NCI-H446 treated with DMSO at 0.1 percent for 48 hours (cell line): ENCODE measurements at places on chromosomes 5 and 9.
A peak's percentile ranks its signal among the peaks of the same experiment; 100 is the strongest.

DNA sequence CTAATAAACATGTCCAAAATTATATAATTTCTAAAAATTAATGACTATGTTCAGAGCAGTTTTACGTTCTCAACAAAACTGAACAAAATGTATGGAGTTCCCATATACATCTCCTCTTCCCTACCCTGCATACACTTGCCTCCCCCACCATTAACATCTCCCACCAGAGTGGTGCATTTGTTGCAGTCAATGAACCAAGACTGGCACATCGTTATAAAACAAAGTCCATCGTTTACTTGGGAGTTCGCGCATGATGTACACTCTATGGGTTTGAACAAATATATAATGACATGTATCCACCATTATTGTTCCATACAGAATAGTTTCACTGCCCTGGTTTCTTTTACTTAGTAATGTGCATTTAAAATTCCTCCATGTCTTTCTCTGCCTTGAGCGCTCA lies 130.1 kb downstream of the APBA1 start:
- no peak for DNase-seq

GRCh38 chr9:101673642-101674041 lies 64.8 kb downstream of the GRIN3A start:
- DNase-seq = no peak

DNA sequence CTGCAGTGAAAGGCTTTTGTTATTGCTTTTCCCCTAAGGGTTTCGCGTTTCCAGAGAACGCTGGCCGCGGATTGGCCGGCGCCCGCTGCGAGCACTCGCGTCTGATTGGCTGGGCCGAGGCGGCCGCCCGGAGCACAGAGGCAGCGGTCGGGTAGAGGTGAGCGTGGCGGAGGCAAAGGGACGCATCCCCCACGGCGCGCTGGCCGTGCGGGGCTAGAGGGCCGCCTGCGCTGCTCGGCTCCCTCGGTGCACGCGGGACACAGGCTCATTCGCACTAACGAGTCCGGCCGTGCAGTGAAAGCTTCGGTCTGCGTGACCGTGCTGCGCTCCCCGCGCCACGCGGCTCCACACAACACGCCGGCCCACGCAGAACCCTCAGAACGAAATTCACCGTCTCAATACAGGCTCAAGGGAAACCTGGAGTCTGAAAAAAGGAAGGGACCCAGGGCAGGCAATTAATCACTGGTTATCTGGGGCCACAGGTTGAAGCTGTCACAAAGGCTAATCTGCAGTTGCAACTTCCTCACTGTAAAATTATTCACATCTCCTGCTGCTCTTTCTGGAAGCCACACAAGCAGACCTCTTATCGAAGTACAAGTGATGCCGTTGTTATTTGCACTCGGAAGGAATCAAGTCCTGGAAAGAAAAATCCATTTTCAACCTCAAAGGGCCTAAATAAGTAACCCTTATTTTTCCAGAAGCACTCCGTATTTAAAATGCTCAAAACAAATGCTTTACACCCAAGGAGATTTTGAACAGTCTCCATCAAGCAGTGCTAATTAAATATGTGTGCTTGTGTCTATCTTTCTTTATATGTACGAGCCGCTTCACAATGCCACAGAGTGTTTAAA lies 94.6 kb downstream of the ZNF608 start:
- DNase-seq = peak; percentile 72

DNA sequence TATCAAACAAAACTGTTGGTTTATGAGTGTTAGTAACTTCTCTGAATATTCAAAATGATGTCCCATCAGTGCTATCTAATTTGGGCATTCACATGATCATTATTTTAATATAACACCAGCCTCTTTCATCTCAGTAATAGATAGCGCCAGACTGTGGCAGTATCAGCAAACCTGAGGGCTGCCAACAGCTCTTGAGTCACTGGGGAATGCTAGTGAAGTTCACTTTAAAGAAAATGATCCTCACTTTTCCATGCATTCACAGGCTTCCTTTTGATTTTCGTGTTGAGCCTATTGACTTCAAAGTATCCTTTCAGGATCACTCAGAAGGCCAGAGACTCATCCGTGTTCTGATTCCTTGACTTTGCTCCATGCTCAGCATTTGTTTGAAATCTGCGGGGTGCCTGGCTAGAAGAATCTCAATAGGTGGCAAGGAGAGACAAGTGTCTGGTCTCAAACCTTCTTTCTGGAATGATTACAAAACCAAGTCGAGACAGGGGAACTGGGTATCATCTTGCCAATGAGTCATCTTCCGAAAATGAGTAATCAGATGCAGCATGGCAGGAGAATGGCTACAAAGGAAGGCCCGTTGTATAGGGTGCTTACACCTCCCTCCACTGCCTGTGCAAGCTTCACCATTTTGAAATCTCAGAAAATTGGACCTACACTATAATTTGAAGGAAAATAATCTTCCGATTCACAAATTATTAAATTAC lies 509.1 kb downstream of the RASEF start:
- DNase-seq = peak; percentile 29

GRCh38 chr9:109941771-109942170 lies 161.8 kb downstream of the PALM2AKAP2 start:
- DNase-seq = no peak

- no peak for DNase-seq
Measured at GRCh38 chr5:155027993-155028629, 14.6 kb downstream of the KIF4B start.

DNA sequence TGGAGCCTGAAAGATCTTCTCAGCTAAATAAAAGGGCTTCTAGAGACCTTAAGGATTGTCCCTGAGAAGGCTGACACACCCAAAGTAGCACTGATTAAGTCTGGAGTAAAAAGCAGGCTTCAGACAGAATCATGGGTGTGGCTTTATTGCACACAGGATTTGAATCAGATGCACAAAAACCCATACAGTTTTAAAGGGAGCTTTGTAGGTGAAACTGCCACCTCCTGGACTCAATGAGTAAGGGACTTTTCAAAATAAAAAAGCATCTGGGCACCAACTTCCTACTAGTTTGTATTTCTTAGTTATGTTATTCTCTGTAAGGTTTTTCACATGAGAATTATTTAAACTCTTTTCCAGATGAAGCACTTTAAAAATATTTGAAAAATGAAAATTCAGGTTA lies 129.4 kb downstream of the EDIL3 start:
- DNase-seq = peak; percentile 5

DNA sequence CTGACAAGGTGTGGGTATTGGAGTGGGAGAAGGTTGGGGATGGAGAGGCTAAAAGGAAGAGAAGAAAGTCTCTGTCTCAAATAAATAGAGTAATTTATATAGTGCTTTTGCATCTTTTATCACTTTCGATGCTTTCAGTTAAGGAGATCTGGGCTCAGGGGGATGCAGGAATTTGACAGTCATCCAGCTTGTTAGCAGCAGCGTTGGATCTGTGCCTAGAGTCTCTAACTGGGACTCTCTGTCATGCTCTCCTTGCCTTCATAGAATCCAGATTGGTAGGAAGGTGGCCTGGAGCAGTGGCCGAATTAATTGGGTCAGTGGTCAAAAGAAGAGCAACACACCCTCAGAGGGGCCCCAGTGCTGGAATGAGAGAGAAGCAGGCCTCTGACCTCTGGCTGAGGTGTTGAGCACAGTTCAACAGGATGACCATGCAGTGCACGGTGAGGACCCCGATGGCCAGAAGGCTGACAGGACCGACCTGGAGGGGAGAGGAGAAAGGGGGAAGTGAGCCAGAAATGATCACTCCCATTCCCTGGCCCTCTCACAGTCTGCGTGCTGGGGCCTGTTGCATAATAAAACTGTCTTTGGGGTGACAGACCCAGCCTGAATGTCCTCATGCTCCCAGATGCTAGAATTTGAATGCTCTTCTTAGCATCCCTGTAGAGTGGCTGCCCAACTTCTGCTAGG lies 7.6 kb downstream of the SLC36A3 start:
- DNase-seq = no peak

DNA sequence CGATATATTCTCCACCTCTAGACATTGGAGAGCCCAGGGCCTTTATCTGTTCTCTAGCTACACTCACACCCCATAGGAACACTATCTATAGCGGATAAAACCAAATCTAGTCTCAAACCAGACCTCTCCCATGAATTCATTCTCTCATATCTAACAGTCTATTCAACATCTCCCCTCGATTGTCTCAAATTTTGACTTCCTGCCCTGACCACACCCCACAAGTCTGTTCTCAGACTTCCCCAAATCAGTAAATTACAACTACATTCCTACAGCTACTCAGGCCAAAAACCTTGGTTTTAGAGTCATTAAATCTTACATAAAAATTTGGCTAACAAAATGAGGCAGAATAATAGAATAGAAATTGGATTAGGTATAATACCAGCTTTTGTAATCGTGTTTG lies 12.5 kb upstream of the SLC1A3 start:
- DNase-seq = no peak

- no peak for DNase-seq
Measured at GRCh38 chr5:1658665-1659064, 134.9 kb upstream of the LPCAT1 start.

DNA sequence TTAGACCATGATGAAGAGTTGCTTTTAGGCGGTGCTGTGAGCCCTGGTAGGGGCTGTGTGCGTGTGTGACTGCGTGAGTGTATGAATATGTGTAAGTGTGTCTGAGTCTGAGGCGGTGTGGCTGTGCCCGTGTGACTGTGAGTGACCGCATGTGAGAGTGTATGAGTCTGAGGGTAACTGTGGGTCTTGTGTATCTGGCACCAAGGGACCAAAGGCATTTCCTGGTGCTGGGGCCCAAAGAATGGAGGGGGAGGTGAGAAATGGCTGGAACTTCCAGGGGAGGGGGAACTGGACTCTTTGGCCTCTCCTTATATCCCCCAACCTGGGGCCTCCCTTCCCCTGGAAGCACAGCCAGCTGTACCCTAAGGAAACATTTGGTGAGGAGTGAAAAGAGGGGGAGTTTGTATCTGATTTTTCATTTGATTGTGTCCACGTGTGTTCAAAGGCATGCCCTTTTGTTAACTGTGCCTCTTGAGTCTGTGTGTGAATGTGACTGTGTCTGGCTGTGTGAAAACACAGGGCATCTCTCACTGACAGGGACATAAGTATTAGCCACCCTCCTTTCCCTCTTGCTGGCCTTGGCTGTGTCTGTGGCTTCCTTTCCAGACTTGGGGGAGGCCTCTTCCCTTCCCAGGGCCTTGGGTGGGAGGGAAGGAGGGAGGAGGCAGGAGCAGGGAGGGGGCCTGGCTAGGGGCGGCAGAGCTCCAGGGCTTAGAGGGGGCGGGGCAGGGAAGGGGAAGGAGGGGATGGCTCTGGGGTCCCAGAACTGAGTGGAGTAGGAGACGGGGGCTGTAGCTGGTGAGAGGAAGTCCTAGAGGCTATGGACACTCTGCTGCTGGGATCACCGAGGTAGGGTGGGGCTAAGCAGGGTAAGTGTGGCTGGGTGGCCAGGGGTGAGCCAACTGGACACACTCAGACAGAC lies 1.4 kb downstream of the IL11RA start:
- no peak for DNase-seq

GRCh38 chr5:66494437-66494836 lies 101.8 kb upstream of the MAST4 start:
- DNase-seq = no peak
